ENCODE measurements at places on chromosomes 2 and 18. TPM values are rescaled to one million over a fixed set of nuclear protein-coding genes. Genes with fewer than 3 reads are reported as not detected.
A peak's percentile ranks its signal among the peaks of the same experiment; 100 is the strongest.

Gene EIF5B
- 32.5 TPM for total RNA-seq

Gene SPHKAP
- 0.04 TPM for total RNA-seq

Gene LIMS3
- 0.31 TPM for total RNA-seq

Gene CMPK2
- 0.12 TPM for total RNA-seq

Gene GALNT14
- 10.4 TPM for total RNA-seq

Gene NYAP2
- total RNA-seq = not detected

Gene TWIST2
- total RNA-seq = 13.6 TPM

Gene REEP1
- 1.6 TPM for total RNA-seq

DNA sequence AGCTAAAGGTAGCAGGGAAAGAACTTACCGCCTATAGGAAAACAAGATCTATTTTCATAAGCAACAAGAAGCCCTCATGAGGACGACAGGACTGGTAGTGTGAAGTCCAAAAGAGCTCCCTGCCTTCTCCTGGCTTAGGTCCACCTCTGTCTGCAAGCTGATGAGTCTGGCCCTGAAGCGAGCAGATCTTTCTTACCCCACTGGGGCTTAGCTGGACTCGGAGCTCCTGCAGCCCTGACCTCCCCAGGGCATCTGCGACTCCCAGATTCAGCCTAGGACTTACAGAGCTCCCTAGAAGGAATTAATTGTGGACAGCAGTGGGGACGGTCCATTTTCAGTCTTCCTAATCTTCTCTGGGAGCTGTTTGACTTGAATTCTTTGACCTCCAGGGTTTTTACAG lies 53.7 kb downstream of the MCFD2 start:
- H3K27me3 ChIP-seq = no peaks in the 10 kb centered on the region
- no peak overlapping the region for H3K27ac ChIP-seq
- no peak overlapping the region for H3K4me3 ChIP-seq
- DNase-seq = no peak

DNA sequence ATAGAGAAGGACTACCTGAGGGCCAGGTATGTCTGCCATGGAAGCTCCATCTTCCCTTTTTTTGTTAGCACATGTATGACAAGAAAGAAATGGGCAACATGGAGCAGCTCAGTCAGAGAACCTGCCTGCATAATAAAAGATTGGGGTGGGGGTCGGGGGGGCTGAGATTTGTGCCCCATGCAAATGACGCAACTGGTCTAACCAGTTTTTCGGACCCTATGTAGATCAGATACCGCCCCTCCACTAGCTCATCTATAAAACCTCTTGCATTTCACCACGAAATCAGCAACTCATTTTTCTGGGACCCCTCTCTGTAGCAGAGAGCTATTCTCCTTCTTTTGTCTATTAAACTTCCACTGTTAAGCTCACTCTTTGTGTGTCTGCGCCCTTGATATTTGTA lies 657.2 kb downstream of the ERBB4 start:
- DNase-seq = peak; percentile 67
- peaks cover 7% of the 10 kb centered on the region for H3K4me1 ChIP-seq
- peak overlapping the region; percentile 56 for H3K27ac ChIP-seq

GRCh38 chr2:84338069-84338468 lies 121.0 kb downstream of the SUCLG1 start:
- no peaks in the 10 kb centered on the region for H3K27me3 ChIP-seq
- H3K4me1 ChIP-seq = no peaks in the 10 kb centered on the region
- H3K4me3 ChIP-seq = no peak overlapping the region
- no peak for DNase-seq
- H3K27ac ChIP-seq = no peak overlapping the region

GRCh38 chr18:53441761-53442414 lies 782.6 kb downstream of the MBD2 start:
- H3K36me3 ChIP-seq = no peaks in the 10 kb centered on the region
- H3K4me1 ChIP-seq = no peaks in the 10 kb centered on the region
- H3K27ac ChIP-seq = no peak overlapping the region
- DNase-seq = no peak
- H3K27me3 ChIP-seq = no peaks in the 10 kb centered on the region
- H3K4me3 ChIP-seq = no peak overlapping the region

- DNase-seq = no peak
- H3K4me3 ChIP-seq = no peak overlapping the region
- no peaks in the 10 kb centered on the region for H3K27me3 ChIP-seq
- no peaks in the 10 kb centered on the region for H3K36me3 ChIP-seq
These were observed 404.4 kb upstream of the SOX11 start for GRCh38 chr2:5287558-5288334.

GRCh38 chr18:13159579-13159978 lies 59.0 kb upstream of the LDLRAD4 start:
- DNase-seq = peak; percentile 91
- H3K4me3 ChIP-seq = no peak overlapping the region
- no peaks in the 10 kb centered on the region for H3K27me3 ChIP-seq
- no peak overlapping the region for H3K27ac ChIP-seq

- H3K36me3 ChIP-seq = no peaks in the 10 kb centered on the region
- H3K27ac ChIP-seq = no peak overlapping the region
- no peak overlapping the region for H3K4me3 ChIP-seq
- no peaks in the 10 kb centered on the region for H3K27me3 ChIP-seq
These were observed 25.4 kb downstream of the FBLN7 start for GRCh38 chr2:112163541-112163981.

DNA sequence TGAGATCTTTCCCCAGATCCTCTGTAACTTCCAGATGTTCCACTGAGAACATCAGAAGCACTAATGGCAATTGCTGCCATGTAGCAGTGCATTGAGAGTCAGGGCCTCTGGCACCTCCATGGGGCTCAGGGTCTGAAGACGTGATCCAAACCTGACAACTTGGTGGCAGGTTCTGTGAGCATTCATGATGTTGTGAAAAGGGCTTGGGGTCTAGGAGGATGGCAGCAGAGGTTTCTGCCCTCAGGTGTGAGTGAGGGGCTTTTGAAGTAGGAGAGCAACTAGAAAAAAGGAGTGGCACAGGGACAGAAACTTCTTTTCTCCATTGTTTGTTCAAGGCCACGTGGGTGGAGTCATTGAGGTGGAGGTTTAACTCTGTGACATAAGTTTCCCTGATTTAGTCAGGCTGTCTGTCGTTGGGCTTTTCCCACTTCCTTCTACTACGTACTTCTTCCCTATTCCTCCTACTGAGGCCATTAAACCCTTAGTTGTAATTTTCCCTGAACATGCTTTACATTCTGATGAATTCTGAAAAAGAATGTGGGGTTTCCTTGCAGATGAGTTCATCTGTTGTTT lies 13.1 kb downstream of the CFLAR start:
- no peak overlapping the region for H3K4me3 ChIP-seq
- H3K36me3 ChIP-seq = no peaks in the 10 kb centered on the region
- H3K27ac ChIP-seq = no peak overlapping the region
- H3K27me3 ChIP-seq = no peaks in the 10 kb centered on the region

GRCh38 chr2:28169492-28169891 lies 223.2 kb upstream of the FOSL2 start:
- no peaks in the 10 kb centered on the region for H3K36me3 ChIP-seq
- DNase-seq = no peak
- no peaks in the 10 kb centered on the region for H3K27me3 ChIP-seq
- H3K4me1 ChIP-seq = no peaks in the 10 kb centered on the region
- H3K27ac ChIP-seq = no peak overlapping the region

DNA sequence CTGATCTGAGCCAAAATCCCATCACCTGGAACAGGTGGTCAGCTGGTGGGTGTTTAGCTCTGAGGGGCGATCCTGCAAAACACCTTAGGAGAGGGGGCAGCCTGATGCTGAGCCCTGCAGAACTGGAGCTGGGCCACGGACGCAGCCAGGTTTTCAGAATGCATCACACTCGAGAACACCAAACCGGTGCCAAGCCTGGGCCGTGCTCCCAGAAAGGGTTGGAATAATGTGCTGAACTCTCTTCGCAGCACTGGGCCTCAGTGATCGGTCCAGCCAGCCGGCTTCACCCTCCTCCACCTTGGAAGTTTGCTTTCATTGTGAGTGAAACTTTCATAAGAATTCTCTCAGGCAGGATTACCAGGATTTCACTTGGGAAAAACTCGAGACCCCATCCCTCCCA lies 56.5 kb upstream of the TTC39C start:
- H3K27ac ChIP-seq = no peak overlapping the region
- no peak for DNase-seq
- H3K27me3 ChIP-seq = no peaks in the 10 kb centered on the region

- H3K27me3 ChIP-seq = no peaks in the 10 kb centered on the region
- H3K27ac ChIP-seq = no peak overlapping the region
- H3K4me1 ChIP-seq = no peaks in the 10 kb centered on the region
- no peak for DNase-seq
These were observed 5.1 kb downstream of the TXNL4A start for GRCh38 chr18:79983253-79983652.

- peak overlapping the region; percentile 98 for H3K4me3 ChIP-seq
- no peak for DNase-seq
- peaks cover 68% of the 10 kb centered on the region for H3K4me1 ChIP-seq
- no peak overlapping the region for H3K27ac ChIP-seq
- no peaks in the 10 kb centered on the region for H3K36me3 ChIP-seq
- H3K27me3 ChIP-seq = peaks cover 17% of the 10 kb centered on the region
These were observed 4.4 kb downstream of the SMAD7 start for GRCh38 chr18:48946329-48946835.

DNA sequence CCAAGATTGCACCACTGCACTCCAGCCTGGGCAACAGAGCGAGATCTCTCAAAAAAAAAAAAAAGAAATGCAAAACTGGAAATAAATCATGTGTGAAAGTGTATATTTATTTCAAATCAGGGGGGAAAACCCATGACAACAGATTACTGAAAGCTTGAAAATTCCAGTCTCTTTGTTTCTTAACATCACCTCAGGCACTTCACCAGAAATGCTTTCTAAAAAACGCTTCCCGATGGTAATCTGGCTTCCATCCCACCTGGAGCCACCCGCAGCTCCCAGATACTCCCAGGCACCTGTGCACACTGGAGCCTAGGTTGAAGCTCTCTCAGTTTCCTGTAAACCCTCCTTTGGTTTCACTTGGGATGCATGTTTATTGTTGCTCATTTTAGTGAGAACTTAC lies 7.2 kb upstream of the ITGB6 start:
- DNase-seq = no peak
- no peak overlapping the region for H3K27ac ChIP-seq
- no peaks in the 10 kb centered on the region for H3K36me3 ChIP-seq
- H3K4me1 ChIP-seq = no peaks in the 10 kb centered on the region
- no peaks in the 10 kb centered on the region for H3K27me3 ChIP-seq
- no peak overlapping the region for H3K4me3 ChIP-seq

GRCh38 chr2:28172114-28172898 lies 220.4 kb upstream of the FOSL2 start:
- H3K36me3 ChIP-seq = no peaks in the 10 kb centered on the region
- no peaks in the 10 kb centered on the region for H3K27me3 ChIP-seq
- H3K4me3 ChIP-seq = no peak overlapping the region
- H3K27ac ChIP-seq = no peak overlapping the region

- DNase-seq = no peak
- no peaks in the 10 kb centered on the region for H3K36me3 ChIP-seq
- H3K4me3 ChIP-seq = no peak overlapping the region
- no peaks in the 10 kb centered on the region for H3K27me3 ChIP-seq
- no peak overlapping the region for H3K27ac ChIP-seq
- H3K4me1 ChIP-seq = 0 out of 2 replicates have a peak, but pooled peaks cover 5% of the 10 kb centered on the region
These were observed 390.2 kb downstream of the THSD7B start for GRCh38 chr2:137155356-137156104.

Measured in GM23338 (cell line).